ENCODE measurements at places on chromosomes 11 and 22.

GRCh38 chr11:57562596-57562995 lies 4.9 kb downstream of the UBE2L6 start:
- DNase-seq: no peak

- DNase-seq: no peak
These were observed 10.5 kb upstream of the MUC2 start for GRCh38 chr11:1064167-1064566.

DNA sequence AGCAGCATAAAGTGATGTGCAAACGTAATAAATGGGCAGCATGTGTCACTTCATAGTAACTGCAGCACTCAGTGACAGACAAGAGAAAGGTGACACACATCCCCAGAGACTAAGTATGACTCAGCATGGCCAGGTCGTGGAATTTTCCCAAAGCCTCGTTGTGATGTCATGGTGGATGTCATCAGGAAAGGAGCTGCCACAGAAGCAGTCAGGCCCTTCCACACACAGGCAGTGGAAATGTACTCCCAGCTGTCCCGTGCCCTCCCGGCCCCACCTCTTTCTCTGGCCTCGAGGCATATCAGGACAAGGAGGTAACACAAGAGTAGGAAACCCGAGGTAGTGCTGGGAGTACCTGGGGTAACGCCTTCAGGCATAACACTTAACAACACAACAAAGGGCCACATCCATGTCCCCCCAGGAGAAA lies 8.1 kb downstream of the PC start:
- no peak for DNase-seq

DNA sequence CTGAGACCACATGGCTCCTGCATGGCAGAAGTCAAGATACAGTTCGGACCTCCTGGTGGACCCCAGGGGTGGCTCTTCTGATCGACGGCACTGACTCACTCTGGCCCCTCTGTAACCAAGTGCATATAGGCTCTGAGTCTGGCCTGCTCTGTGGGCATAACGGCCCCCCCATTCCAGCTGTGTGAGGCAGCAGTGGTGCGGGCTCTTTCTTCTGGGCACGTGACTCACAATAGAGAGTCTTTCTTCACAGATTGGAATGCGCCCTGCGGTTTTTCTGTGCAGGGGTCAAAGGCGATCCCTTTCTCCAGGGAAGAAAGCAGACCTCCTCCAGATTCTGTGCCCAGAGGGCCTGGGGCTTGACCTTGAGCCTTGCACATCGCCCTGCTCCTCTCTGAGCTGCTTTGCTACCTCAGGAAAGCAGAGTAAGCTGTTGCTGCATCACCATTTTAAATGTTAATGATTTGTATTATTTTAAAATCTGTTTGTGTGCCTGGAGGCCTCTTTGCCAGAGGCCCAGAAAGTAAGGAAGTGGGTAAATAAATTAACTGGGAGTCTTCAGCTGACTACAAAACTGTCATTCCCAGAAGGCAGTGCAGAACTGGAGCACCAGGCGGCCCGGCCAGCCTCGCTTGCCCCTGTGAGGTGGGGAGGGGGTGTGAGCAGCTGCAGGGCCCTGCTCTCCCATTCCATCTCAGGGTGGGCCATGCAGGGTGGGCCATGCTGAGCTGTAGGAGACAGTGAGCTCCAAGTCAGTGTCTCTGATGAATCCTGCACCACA lies 199.0 kb downstream of the GRIK4 start:
- no peak for DNase-seq

DNA sequence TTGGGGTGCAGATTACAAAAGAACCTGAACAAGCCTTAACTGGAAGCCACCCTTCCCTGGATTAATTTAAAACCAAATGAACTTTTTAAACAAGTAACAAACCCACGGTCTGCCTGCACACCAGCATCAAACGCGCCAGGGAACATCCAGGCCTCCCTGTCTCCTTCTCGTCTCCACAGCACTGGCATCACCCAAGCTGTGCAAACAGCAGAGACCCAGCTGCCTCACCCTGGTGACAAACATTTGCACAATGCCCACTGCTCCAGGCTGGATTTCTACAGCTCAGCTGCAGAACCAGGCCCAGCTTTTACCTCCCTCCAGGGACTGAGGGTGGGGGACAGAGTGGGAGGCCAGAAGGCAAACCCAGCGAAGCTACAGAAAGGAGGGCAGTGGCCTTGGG lies 7.0 kb downstream of the RPL3 start:
- no peak for DNase-seq

All from CD4-positive, alpha-beta T cell treated with Interleukin-15 for 4 hours (primary cell).